ENCODE measurements at places on chromosomes 2 and 18.

DNA sequence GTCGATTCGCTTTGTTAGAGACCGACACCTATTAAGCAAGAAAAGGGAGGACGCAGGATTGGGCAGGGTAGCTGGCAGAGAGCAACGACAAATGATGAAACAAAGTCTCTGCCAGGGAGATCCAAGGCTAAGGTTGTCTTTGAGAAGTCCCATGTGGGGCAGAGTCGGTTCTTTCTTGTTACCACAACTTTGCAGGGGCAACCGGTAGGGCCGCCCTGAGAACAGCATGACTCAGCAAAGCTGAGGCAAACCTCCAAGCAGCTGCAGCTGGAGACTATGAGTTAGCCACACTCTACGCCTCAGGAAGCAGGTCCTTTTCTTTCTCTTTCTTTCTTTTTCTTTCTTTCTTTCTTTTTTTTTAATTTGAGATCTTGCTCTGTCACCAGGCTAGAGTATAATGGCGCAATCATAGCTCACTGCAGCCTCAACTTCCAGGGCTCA is 452.3 kb upstream of the ID2 start:
- DNase-seq, result peak; percentile 50

DNA sequence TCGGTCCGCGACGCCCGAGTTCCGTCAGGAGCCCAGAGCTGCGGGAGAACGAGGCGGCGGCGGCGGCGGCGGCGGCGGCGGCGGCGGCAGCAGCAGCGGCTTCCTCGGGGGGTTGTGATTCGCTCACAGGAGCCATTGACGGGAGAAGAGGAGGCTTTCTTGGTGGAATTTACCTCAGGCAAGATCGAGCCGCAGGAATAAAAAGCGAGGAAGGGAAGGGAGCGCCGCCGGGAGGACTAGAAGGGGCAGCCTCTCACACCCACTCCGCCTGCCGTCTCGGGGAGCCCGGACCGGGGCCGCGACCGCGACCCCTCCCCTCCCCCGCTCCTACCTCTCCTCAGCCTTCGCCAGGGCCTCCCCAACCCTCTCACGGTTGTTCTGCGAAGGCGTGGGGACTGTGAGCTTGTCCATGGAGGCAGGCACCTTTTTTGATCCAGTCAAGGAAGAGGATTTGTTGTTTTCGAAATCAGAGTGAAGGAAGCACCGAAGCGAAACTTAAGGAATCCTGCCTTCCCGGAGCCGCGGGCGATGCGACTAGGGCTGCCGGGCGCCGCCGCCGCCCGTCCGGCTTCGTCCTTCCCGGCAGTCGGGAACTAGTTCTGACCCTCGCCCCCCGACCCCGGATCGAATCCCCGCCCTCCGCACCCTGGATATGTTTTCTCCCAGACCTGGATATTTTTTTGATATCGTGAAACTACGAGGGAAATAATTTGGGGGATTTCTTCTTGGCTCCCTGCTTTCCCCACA is 506 bp downstream of the BMPR2 start:
- DNase-seq, result peak; percentile 58

- DNase-seq, result no peak
These were observed 218.4 kb downstream of the GBX2 start for GRCh38 chr2:235949567-235950472.

DNA sequence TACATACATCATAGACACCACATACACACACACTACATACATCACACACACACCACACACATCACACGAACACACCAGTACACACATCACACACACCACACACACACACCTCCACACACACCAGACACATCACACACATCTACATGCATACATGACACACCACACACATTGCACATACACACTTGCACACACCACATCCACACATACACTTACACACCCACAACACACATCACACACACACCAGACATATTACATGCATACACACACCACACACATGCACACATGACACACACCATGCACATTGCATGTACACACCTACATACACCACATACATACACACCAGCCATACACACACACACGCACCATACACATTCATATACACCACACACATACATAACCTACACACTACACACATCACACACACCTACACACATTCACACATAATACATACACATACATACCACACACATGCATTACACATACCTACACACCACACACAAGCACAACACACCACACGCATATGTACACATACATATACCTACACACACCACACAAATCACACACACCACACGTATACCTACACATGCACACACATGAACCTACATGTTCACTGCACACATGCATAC is 156.5 kb downstream of the NDUFA10 start:
- no peak for DNase-seq

- no peak for DNase-seq
These were observed 84.1 kb upstream of the SLC66A3 start for GRCh38 chr2:11071211-11071610.

DNA sequence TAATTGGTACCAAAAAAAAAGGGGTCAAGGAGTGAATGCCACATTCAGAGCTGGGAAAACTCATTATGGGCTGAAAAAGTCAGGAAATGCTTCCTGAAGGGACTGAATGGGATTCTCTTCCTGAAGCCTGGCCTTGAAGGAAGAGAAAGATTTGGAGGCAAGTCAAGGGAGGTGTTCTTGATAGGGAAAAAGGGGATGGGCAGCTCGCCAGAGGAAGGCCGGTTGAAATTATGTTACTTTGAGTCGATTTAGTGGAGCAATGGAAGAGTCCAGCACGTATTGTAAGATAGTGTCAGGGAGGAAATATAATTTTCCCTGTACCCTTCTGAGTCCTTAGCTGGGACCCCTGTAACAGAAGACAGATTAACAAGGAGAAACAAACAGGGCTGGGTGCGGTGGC is 115.3 kb upstream of the STPG4 start:
- DNase-seq, result no peak

GRCh38 chr2:27627963-27628766 is 647 bp downstream of the CCDC121 start:
- peak; percentile 32 for DNase-seq

GRCh38 chr2:224948859-224949258 is 93.4 kb downstream of the DOCK10 start:
- no peak for DNase-seq
